ENCODE measurements at places on chromosomes 7 and 10.
A peak's percentile ranks its signal among the peaks of the same experiment; 100 is the strongest.

DNA sequence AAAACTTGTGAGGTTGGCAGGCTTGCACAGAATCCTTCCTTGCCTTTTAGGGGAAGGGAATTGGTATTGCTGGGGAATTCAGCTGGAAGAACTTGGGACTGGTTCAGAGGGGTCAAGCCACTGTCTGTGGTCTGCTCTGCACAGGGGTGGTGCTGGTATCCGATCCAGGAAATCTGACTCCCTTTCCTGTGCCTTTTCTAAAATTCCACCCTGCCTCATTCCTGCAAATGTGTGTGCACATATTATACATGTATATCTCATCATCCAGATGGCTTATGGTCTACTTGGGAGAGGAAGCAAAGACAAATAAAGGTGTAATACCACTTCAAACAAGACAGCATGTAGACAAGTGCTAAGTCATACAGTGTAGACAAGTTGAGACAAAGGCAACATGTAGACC lies 14.3 kb downstream of the UBTD1 start:
- DNase-seq: no peak

- no peak for DNase-seq
Observed at GRCh38 chr7:108253275-108254044, 123.3 kb upstream of the LAMB4 start.

DNA sequence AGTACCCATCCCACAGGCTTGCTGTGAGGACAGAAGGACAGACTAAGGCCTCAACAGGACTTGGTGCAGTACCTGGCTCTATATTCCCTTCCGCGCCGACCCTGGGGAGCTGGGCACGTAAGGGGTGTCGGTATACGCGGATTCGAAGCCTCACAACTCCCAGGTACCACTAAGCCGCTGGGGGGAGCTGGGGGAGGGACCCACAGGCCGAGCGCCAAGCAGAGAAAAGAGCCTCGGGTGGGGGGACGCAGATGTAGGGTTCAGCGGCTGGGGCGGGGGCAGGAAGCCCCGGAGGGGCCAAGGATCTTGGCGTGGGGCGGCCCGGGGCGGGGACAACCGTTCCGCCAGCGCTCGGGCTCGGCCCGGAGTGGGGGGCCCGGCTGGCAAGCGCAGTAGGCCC lies 126.4 kb upstream of the ZNF746 start:
- no peak for DNase-seq

- no peak for DNase-seq
Observed at GRCh38 chr10:115975506-115975905, 297.5 kb downstream of the GFRA1 start.

- no peak for DNase-seq
Observed at GRCh38 chr7:15751191-15751701, 64.8 kb upstream of the MEOX2 start.

DNA sequence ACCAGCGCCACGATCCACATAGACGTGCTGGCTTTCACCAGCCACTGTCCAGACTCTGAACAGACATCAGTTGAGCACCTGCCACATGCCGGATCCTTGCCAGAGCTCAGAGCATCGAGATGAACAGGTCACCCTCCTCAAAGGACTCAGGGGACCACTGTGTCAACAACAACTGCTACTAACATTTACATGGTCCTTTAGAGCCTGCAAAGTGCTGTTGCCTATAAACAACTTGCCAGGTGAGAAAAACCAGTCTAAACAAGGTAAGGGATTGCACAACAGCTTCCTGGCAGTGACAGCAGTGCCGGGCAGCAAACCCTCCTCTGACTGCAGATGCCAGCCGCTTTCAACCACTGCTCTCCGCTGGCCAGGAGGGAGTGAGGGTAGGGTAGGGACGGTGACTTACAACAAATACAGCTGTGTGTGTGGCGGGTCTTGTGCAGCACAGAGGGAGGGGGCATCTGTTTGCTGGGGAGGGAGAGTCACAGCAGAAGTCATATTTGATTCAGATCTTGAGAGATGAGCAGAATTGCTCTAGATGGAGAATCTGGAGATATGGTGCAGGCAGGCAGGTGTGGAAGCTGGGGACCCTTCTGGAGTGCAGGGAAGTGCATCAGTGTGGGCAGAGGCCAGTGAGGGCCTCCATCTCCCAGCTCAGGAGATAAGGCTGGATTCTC lies 32.8 kb upstream of the RHEB start:
- DNase-seq: peak; percentile 47

DNA sequence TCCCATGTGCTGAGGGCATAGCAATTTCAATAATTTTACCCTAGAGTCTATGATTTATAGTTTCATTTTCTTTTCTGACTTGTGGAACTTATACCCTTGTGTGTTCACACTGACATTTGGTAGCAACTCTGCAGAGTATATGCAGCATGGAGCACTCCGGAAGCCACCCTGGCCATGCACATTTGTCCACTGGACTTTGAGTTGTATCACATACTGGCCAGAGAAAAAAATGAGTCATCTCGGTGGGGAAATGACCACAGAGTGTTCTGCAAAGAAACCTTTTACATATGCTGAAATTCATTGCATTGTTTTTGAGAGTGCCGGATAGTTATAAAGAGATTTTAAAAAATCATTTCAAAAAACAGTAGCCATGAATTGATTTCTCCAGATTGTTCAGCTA lies 164.8 kb upstream of the COBL start:
- DNase-seq: no peak

DNA sequence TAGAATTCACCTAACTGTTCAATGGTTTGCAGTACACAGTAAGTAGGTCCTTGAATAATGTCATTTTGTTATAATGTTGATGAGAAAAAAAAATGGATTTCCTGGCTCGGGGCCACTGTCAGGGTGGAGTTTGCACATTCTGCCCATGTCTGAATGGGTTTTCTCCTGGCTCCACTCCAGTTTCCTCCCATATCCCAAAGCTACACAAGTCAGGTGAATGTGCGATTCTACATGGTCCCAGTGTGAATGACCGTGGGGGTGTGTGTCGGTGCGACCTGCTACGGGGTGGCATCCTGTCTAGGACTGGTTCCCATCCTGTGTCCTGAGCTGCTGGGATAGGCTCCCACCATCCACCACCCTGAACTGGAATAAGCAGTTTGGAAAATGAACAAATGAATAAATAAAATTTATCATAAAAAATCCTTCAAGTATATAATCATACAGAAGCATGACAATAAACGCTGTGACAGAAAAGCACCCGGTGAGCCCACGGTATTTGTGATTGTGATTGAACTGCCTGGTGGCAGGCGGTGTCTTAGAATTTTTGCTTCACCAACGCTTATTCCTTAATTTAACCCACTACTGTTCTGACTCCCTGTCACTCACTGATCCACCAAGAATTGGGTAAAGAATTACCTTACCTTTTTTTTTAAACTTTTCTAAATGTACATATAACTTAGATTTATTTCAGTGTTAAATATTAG lies 114.1 kb downstream of the ICA1 start:
- DNase-seq: no peak

- no peak for DNase-seq
Observed at GRCh38 chr10:20976891-20977290, 79.8 kb upstream of the NEBL start.

- DNase-seq: peak; percentile 15
Observed at GRCh38 chr10:128263891-128264688, 137.9 kb upstream of the MKI67 start.

GRCh38 chr10:122515022-122515424 lies 45.5 kb upstream of the DMBT1 start:
- DNase-seq: no peak

- DNase-seq: no peak
Observed at GRCh38 chr10:79182781-79183467, 114.2 kb downstream of the ZMIZ1 start.

DNA sequence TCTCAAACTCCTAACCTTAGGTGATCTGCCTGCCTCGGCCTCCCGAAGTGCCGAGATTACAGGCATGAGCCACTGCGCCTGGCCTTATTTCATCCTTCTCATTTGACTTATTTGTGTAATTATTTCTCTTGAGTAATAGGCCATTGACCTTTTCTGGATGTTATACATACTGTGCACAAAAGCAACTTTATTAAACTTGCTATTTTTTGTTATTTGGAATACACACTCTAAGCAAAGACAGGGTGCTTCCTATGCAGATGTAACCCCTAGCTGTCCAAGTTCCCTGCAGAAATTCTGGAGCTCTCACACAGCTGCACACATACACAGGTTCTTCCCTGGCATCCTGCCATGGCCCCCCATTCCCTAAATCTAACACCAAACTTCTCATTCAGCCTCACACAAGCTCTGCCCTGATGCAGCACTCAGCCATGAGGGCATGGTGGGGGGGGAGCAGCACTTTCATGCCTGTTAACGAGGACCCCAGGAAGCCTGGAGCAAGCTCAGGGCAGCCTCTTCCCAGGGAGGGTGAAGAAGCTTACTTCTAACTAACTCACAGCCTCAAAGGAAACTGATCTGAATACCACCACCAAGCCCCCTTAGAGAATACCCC lies 33.2 kb downstream of the SH3PXD2A start:
- DNase-seq: no peak

DNA sequence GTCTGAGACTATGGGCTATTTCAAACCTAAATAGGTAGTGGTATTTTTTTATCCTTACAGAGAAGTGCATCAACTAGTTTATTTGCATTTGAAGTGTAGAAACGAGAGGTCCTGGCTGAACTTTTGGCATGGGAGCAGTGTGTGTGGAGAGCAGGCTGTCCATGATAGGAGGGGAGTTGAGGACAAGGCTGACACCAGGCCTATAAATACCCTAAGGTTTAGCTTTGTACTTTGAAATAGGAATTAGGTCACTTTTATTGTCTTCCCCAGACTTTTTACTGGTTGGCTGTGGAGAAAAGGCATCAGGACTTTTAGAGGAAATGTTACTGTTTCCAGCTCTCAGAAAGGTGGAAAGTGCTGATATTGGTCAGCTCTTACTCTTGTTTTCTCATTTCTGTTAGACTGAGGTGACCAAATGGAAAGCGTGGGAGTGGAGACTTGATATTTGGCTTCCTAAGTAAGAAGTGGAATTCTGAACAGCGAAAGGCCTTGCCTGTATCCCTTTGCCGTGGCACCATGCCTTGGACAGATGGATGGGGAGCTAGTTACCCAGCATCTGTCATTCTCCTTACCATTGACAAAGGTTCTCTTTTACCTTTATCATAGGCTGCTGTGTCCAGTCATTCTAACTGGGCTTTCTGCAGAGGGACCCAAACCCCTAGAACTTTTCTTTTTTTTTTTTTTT lies 46.0 kb downstream of the GBF1 start:
- no peak for DNase-seq

GRCh38 chr10:122141821-122142640 lies 129.1 kb upstream of the BTBD16 start:
- no peak for DNase-seq

DNA sequence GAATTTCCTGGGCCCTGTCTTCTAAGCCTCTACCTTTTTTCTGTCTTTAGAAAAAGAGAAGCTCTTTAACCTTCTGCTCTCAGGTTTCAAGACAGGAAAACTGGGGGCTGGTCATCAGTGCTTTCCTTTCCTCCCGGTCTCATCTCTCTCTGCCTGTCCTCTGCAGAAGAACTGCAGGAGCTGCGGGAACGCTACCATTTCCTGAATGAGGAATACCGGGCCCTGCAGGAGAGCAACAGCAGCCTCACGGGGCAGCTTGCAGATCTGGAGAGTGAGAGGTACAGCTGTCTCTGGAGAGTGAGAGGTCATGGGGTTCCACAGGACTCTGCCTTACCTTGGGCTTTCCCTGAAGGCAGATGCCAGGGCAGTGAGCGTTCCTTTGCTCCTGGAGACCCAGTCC lies 12.7 kb downstream of the CCDC136 start:
- DNase-seq: no peak

- DNase-seq: no peak
Observed at GRCh38 chr7:133846203-133846945, 280.8 kb upstream of the LRGUK start.

DNA sequence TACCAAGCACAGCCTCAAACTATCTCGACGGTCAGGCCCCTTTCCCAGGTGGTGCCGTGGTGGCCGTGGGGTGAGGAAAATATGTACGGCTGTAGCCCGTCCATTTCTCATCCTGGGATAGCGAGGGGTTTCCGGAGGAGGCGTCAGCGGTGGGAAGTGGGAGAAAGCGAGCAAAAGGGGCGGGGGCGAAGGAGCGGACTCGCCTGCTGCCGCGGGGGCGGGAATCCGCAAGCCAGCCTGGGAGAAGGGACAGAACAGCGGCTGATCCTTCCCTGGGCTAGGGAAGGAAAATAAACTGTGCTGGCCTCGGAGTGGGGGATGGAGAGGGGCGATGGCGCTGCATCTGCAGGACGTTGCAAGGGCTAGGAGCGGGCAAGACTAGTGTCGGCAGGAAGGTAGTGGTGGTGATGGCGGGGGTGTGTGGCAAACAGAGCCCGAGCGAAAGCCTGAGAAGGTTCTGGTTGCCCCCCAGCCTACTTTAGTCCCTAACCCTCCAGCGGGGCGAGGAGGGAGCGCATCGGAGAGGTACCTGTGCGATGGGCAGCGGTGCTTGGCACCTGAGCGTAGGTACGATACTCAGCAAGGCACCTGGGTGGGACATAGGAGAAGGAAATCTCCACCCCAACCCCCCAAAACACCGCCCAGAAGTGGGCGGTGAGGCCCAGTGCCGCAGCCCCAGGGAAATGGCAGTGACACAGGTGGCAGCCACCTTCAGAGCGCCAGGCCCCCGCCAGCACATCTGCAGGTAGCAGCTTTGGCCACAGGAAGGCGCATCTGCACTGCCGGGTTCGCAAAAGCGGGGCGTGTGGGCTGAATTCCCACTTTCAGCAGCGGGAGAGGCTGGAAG lies 49.9 kb upstream of the STEAP1B start:
- peak; percentile 16 for DNase-seq

DNA sequence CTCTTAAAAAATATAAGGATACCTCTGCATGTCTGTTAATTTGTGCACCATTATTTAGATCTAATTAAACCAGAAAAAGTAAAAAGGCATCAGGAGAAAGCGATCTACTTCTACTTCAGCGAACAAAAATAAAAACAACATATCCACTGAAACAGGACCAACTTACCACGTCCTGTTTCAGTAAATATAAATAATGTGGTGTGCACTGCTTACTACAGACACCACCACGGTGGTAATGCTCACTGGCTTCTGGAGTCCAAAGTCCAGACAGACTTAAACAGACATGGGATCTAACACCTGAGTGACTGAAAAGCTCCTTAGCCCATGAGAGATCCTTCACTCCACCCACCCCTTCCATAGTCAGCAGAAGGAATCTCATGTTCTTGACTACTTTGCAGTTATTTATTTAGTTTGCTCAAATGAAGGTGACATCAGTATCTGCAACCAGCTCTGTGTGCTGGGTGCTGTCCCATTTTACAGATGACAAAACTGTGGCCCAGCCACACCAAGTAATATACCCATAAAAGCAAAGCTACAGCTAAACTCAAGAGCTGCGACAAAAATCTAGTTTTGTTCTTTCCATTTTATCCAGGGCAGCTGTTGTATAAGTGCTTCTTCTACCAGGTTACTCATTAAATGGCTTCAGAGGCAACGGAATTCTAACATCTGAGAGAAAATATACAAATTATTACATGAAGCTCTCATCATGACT lies 62.1 kb upstream of the NCAPG2 start:
- DNase-seq: no peak

DNA sequence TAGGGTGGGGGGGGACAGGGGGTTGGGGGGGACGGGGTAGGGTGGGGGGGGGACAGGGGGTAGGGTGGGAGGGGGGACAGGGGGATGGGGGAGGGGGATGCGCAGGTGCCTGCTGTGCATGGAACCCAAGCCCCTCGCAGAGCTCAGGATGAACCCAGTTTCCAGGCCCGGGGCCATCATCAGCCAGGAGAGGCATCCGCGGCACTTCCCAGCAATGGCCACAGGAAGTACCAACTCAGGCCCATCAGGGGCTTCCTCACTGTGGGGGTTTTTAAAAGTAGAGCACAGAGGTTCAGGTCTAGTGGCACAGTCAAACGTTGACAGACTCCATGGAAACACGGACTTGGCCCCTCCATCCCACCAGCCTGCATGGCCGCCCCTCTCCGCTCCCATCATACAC lies 172.7 kb downstream of the DIP2C start:
- DNase-seq: no peak

Data from NCI-H187 (cell line).